SHP77 treated with DMSO at 0.1 percent for 48 hours (cell line): ENCODE measurements at places on chromosomes 1 and 21.

- peak; percentile 41 for DNase-seq
Measured at GRCh38 chr1:103106426-103107341, 1.6 kb downstream of the COL11A1 start.

DNA sequence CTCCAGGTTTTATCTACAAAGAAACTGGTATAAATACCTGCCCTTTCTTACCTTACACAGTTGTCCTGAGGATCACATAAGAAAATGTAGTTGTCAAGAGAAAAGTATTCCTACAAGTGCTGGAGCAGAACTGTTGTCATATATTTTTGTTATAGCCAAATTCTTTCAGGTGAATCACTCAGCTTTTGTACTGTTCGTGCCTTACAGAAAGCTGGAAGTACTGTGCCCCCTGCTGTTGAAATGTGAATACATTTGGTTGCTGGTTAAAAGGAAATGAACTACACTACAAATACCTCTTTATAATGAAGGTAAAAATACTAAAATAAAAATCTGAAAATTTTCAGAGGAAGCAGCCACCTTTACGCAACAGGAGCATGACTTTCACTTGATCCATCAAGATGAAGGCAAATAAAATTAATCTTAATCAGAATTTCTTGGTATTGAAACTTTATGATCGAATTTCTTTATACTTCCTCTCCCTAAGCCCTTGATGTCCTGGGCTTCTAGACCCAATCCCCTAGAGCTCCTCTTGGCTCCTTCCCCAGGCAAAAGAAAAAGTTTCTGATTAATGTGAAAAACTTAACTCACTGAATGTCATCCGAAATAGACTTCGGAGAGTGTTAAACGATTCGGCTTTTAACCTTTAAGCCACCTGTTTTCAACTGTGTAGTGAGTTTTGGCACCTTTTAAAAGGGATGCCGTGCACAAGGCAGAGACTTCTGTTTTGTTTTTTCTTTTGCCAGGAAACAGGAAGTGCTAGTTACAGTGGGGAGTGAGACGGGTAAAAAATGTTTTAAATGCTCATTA is 12.5 kb downstream of the CHML start:
- no peak for DNase-seq

GRCh38 chr1:19644395-19644680 is 227 bp downstream of the NBL1 start:
- no peak for DNase-seq

DNA sequence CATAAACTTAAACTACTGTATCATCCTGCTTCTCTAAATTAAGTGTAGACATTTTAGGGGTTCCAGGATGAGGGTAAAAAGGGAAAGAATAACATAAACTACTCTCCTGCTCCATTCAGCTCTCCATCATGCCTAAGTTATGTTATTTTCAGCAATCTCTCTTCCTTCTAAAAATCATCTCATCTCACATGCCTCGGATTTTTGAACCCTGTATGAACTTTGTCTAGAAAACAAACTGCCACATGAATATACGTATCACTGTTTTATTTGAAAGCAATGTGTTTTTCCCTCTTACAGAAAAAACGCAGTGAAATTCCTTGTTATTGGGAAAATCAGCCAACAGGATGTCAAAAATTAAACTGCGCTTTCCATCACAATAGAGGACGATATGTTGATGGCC is 32.6 kb downstream of the ZBED6 start:
- no peak for DNase-seq

DNA sequence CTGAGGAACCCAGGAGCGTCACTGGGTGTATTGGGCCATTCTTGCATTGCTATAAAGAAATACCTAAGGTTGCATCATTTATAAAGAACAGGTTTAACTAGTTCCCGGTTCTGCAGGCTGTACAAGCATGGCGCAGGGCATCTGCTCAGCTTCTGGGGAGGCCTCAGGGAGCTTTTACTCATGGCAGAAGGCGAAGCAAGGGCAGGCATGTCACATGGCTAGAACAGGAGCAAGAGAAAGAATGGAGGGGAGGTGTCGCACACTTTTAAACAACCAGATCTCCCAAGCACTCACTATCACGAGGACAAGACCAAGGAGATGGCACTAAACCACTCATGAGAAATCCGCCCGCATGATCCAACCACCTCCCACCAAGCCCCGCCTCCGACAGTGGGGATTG is 65.2 kb downstream of the PSMG1 start:
- DNase-seq, result no peak

DNA sequence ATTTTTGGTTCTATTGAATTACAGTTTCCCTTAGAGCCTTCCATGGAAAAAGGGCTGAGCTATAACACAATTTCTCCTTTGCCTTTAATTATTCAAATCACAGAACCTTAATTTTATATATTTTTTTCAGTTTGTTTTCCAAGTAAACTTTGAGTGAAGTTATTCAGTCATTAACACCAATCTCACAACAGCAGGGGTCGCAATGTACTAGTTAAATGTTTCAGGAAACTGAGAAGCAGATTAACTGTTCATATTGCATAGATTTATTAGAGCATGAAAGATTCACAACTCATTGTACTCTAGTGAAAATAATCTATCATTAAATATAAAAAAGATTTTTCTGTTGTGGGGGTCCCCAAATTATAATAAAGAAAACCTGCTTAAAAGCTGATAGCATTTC is 64.1 kb downstream of the KIFAP3 start:
- DNase-seq, result no peak

DNA sequence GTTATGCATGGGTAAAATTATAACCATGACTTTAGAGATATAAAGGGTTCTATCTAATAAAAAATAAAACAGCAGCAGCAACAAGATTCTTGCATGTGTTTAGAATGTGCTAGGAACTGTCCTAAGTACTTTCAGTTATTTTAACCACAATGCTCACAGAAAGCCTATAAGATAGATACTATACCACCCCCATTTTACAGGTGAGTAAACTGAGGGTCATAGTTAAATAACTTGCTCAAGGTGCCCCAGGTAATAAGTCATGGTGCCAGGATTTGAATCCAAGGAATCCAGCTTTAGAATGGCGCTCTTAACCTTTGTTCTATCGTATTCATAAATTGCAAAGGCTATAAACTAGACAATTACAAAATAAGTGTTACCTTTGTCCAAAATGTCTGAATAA is 53.4 kb downstream of the FRRS1 start:
- DNase-seq, result no peak

DNA sequence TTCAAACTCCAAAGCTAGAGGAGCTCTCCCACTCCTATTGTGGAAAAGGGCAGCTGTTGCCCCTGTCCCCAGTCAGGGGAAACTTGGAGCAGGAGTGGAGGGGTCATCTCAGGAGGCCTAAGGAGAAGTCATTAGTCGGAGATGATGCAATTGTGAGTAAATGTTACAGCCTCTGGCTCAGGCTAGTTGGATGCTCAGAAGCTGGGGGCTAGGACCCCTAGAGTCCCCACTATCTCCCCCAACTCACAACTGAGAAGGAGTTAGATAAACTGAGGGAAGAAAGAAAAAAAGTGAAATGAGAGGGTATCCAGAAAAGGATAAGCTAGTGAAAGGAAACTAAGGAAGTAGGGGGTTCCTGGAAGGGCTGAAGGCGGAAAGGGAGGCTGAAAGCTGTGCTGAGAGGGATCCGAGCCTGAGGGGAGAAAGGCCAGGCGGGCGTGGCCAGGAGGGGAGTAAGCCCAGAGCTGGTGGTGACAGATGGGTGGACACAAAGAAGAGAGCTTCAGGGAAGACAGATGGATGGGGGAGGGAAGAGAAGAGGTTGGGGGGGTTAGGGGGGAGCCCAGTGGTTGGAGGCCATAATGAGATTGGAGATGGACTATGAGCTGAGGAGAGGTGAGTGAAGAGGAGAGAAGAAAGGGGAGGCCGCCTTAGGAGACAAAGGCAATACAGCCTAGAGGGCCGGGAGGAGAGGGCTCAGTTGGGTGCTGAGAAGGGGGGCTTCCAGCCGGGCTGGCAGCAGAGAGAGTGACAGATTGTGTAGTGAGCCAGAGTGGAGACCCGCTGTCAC is 4.5 kb upstream of the NHLH1 start:
- no peak for DNase-seq

GRCh38 chr1:22171951-22172715 is 29.2 kb upstream of the WNT4 start:
- DNase-seq, result no peak

DNA sequence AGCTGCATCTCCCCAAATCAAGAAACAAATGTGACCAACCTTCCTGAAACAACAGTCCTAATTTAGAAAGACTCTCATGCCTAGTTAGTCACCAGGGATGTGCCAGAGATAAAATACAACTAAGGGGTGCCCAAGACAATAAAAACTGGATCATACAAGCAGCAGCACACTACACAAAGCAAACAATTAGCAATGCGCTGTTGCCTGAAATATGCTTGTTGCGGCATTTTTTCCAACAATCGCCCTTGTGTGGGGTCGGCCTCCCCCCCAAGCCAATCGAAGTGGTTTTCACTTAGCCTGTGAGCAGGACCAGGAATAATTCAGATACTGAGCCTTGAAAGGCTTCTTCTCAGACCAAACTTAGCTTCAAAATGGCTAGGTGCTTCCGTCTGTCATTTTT is 1.4 kb upstream of the STMN1 start:
- DNase-seq, result no peak

- peak; percentile 61 for DNase-seq
Measured at GRCh38 chr1:209030454-209031167, 552.9 kb upstream of the CAMK1G start.

GRCh38 chr21:40422896-40423635 is 423.9 kb downstream of the DSCAM start:
- no peak for DNase-seq

DNA sequence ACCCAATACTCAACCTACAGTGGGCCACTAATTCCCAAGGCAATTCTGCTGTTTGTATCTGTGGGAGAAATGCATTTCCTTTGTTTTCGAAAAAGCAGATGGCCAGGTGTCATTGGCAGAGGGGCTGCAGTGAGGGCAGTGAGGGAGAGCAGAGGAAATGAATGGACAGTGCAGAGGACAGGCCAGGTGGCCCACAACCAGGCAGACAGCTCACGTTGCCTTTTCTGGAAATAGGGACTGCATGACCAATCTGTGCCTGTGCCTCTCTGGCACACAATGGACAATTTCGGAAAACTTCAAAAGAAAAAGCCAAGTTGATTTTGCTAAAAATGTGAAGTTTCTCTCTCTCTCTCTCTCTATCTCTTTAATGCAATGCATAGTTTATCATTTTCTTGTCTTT is 52.6 kb upstream of the ETS2 start:
- DNase-seq, result no peak

DNA sequence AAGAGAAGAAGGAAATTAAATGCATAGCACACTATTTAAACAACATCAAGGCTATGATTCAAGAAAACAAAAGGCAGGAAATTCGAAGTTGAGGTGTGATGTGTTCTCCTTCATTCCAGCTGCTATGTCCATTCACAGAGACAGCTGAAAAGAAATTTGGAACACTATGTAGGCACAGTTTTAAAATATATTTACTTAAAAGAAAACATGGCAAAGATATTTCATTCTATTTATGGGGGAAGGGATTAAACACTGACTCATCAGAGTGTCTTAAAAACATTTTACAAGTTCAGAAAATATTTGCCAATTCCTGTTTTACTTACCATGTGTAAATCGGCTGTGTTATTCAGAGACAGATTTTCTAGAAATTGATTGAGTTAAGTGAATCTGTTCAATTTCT is 39.4 kb upstream of the NGF start:
- no peak for DNase-seq

- no peak for DNase-seq
Measured at GRCh38 chr1:165486663-165487062, 41.7 kb upstream of the RXRG start.
